ENCODE measurements at places on chromosomes 2 and 18.

DNA sequence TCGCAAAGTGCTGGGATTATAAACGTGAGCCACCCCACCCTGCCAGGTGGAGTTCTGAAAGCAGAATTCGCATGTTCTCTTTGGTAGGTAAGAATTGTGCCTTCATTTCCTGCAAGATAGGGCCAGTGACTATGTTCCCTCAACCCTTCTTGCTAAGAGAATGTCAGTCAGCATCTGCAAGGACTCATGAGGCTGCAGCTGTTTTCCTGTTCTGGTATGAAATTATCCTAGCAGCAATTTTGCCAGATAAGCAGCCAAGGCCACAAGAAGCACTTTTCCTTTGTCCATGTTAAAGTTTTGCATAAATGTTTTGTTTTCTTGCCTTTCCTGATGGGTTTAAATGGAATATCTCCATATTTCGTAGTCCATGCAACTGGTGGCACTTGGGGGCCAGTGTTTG is 6.8 kb upstream of the ARHGAP28 start:
- DNase-seq, result no peak

DNA sequence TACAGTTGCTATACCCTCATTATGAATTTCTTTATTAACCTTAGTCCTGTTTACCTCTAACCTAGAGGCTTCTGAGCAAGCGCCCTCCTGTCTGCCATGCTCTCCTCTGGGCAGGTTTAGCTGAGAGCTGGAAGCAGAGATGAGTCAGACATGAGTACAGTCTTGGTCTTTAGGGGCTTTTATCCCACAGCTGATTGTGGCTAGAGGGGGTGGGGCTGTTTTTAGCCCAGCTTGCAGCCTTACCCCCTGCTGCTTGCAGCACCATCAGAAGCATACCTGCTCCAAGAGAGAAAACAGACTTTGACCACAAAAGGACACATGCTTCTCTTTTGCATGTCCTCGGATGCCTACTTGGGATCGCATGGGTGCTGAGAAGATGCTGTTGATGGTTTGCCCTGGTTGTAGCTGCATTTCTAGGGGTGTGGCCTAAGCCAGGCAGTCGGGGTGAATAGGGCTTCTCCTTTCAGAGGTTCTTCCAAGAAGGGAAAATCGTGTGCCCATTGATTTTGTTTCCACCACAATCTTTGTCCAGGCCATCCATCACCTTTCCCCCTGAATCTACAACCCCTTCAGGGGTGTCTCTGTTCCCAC is 115.0 kb upstream of the LGALSL start:
- no peak for DNase-seq

- DNase-seq, result no peak
Observed at GRCh38 chr2:82317012-82317411, 2012.5 kb upstream of the LRRTM1 start.

- no peak for DNase-seq
Observed at GRCh38 chr2:98564541-98565132, 43.7 kb downstream of the COA5 start.

GRCh38 chr2:30710461-30710860 is 96.8 kb downstream of the CAPN13 start:
- DNase-seq, result no peak

DNA sequence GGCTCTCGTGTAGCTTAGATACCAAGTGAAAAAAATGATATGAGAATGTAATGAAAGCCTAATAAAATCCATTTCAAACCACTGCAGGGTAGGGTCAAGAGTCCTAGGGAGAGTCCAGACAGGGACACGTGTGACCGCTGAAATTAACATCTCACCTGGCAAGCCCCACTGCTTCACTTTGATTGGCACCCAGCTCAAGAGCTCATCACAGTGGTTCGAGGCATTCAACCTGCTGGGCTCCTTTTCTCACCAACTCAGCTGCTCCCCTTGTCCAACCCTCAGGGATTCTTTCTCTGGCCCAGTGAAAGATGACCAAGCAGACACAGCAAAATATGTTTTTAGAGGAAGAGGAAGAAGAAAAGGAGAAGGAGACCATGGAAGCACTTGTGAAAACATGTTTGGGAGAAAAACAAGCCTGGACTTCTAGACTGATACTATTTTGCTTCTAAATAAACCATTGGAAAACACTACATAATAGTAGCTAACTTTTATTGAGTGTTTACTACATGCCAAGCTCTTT is 49.2 kb upstream of the CREB1 start:
- no peak for DNase-seq

- DNase-seq, result no peak
Observed at GRCh38 chr2:9029721-9030120, 26.2 kb upstream of the MBOAT2 start.

DNA sequence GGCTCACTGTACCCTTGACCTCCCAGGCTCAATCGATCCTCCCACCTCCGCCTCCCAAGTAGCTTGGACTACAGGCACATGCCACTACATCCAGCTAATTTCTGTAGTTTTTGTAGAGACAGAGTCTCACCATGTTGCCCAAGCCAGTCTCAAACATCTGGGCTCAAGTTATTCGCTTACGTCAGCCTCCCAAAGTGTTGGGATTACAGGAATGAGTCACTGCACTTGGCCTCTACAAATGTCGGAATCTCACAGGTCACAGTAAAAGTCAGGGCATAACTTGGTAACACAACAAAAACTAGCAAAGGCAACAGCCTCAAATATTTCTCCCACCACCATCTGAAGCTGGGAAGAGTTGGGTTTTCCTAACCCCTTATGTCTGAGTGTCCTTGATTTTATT is 25.3 kb downstream of the SCG2 start:
- no peak for DNase-seq

DNA sequence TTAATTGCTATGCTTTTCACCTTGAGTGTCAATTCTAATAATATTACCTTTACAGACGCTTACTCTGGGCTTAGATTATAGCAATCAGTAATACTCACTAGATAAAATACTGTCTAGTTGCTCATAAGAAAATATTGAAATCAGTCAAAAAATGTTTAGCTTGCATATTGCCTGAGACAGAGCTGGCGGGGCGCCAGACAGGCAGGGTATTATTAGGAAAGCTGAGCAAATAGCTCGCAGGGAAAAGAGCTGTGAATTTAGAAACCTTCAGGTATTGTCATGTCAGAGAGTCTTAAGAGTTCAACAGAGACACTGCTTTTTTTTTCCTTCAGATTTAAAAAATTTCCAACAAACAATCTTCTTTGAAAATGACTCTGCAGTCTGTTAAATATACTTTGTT is 118.4 kb downstream of the MEIS1 start:
- DNase-seq, result no peak

- no peak for DNase-seq
Observed at GRCh38 chr2:205324355-205324754, 357.9 kb upstream of the NRP2 start.

- DNase-seq, result no peak
Observed at GRCh38 chr2:223860809-223861738, 23.7 kb upstream of the AP1S3 start.

GRCh38 chr2:16470936-16471490 is 194.6 kb downstream of the CYRIA start:
- no peak for DNase-seq

DNA sequence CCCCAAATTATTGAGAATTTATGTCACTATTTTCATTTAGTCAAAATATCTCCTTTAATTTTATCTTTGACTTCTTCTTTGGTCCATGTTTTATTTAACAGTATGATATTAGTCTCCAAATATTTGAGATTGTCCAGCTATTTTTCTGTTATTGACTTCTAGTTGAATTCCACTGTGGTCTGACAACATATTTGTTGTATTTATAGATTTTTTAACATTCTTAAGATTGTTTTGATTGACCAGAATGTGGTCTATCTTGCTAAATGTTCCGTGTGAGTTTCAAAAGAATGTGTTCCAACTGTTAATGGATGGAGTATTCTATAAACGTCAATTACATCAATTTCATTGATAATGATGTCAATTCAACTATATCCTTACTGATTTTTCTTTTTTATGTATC is 1452.1 kb downstream of the SUCLG1 start:
- DNase-seq, result no peak

DNA sequence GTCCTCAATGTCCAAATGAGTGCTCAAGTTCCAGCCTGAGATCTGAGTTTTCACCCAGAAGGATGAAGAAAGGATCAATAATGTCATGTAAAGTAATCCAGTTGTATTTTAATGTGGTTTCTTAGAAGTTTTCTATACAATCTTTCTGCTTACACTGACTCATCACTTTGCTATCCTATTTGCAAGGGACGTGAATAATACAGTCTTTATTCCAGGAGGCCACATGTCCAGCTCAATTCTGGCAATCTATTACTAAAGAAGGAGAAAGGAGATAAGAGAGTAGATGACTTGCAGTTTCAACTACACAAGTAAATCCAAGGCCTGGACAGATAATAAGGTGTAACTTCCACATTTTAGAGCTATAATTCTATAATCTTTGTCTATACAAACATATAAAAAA is 601.1 kb upstream of the SETBP1 start:
- no peak for DNase-seq

DNA sequence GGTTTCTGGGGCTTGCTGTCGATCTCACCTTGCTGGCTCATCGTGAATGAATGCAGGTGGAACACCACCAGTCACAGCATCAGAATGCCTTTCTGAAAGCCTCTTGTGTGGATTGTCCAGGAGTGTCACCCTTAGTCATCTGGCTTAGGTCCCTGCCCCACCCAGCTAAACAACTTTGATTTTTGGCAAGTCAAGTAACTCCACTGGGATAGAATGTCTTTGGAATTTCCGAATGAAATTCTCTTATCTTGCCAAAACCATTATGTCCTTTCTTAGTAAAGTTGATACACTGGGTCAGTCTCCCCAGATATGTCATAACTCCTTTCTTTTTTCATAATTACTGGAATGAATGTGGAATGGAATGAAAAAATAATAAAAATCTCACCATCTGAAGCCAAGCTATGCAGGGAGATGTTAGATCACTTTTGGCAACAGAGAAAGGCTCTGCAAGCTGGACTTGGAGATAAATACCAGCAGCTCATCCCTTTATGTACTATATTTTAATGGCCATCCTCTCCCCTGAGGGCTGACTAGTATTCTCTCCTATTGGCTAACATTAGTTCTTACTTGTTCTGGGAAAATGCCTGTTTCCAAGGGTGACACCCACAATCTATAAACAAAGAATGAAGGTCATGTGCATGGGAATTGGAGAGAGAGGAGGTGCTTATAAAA is 35.4 kb downstream of the INSIG2 start:
- DNase-seq, result no peak

DNA sequence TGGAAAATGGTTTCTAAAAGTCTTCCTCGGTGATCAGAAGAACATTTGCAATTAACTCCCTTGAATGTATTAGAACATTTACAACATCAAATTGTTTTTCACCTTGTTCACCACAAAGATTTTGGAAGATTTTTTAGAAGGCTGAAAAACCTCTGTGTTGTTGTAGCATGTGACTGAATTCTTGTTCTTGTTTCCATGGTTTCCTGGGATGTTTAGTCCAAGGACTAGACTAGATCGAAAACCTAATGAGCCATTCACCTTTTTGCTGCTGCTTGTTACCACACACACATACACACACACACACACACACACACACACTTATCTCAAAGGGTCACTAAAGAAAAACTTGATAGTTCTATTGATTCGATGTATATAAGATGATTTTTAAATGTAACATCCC is 380.0 kb downstream of the LRRTM4 start:
- DNase-seq, result no peak

- DNase-seq, result no peak
Observed at GRCh38 chr2:160469621-160470204, 23.9 kb downstream of the RBMS1 start.

GRCh38 chr2:46390901-46391395 is 88.4 kb upstream of the TMEM247 start:
- DNase-seq, result no peak

DNA sequence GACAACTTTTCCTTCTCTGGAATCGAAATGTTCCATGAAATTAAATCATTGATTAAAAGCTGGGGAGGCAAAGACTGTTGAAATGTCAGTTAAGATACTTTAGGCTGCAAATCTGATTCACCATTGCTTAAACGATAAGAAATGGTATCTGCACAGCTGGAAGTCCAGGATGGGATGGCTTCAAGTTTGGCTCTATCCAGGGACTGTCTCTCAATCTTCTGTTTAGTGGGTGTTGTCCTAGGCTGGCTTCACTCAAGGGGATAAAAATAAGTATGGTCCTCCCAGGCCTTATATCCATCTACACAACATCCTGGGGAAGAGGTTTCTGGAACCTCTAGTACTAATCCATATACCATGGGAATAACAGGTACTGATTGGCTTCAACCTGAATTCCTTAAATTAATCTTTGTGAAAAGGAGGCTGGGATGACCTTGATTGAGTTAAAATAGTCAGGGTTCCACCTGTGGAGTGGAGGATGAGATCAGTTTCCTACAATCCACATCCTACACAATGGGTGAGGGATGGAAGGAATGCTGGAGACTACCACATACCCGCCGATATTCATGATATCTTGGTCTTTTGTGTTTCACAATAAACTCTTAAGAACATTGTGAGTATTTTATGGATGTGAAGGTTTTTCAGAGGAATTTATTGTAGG is 156.0 kb upstream of the L3MBTL4 start:
- no peak for DNase-seq

DNA sequence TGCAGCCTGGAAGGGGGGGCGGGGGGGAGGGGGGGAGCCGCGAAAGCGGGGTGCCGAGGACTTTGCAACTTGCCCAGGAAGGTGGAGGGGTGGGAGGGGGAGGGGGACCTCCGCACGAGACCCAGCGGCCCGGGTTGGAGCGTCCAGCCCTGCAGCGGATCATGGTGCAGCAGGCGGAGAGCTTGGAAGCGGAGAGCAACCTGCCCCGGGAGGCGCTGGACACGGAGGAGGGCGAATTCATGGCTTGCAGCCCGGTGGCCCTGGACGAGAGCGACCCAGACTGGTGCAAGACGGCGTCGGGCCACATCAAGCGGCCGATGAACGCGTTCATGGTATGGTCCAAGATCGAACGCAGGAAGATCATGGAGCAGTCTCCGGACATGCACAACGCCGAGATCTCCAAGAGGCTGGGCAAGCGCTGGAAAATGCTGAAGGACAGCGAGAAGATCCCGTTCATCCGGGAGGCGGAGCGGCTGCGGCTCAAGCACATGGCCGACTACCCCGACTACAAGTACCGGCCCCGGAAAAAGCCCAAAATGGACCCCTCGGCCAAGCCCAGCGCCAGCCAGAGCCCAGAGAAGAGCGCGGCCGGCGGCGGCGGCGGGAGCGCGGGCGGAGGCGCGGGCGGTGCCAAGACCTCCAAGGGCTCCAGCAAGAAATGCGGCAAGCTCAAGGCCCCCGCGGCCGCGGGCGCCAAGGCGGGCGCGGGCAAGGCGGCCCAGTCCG is 540 bp downstream of the SOX11 start:
- DNase-seq, result no peak

DNA sequence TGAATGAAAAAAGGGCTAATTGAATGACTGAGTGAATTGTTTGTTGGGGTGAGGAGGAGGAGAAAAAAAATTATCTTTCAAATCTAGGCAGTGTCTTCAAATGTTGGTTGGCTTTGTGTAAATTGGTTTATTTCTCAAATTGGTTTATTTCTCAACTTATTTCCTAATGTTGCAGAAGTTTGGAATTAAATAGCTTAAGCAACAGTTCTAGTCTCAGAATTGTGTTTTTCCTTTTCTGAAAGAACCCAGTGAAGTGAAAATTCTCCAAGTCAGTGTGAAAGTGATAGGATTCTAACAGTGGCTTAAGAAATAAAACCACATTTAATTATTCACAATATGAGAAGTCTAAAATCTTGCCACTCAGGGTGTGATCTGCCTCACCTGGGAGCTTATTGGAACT is 54.6 kb upstream of the LYPD6B start:
- DNase-seq, result no peak

GRCh38 chr2:54347622-54348021 is 91.6 kb upstream of the TSPYL6 start:
- DNase-seq, result no peak

Measured in effector CD4-positive, alpha-beta T cell (primary cell).